Activated effector memory CD4-positive, alpha-beta T cell treated with anti-CD3 and anti-CD28 coated beads, Interleukin-2, amount 50 U/mL, for 16 hours (primary cell): ENCODE measurements at places on chromosomes 2 and 18.

DNA sequence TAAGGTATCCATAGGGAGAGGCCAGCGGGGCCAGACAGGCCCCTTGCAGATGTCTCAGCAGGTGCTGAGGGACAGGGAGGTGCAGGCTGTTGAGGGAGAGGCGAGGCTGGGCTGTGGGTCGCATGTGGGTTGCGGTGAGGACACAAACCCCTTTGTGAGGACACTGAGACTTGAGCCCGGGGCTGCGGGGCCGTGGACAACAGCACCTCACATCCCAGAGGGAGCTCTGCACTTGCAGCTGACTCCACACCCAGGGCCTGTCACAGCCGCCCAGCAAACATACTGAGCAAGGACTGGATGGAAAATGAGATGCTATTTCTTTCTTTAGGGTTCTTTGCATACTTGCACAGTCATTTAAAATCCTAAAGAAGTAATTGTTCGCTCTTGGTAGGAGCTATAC is 95.3 kb upstream of the NFATC1 start:
- no peak for DNase-seq

GRCh38 chr2:76977846-76978727 is 544.1 kb downstream of the LRRTM4 start:
- no peak for DNase-seq

DNA sequence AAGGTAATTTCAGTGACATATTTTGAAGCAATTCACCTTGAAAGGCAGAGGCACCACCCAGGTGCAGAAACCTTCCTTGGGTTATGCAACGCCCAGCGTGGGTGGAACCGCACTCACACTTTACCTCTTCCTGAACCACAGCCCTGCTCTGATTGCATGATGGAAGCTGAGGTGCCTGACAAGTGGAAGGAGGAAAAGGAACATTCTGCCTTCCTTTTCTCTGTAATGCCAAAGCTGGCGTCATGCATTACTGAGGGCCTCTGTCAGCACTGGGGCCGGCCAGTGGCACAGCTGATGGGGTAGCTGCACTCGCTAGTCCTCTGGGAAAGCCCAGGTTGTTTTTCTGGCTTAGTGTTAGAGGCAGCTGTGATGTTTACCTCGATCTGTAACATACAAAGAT is 266.5 kb downstream of the NEDD4L start:
- DNase-seq = peak; percentile 75

- no peak for DNase-seq
Observed at GRCh38 chr2:221532641-221533040, 39.5 kb downstream of the EPHA4 start.

DNA sequence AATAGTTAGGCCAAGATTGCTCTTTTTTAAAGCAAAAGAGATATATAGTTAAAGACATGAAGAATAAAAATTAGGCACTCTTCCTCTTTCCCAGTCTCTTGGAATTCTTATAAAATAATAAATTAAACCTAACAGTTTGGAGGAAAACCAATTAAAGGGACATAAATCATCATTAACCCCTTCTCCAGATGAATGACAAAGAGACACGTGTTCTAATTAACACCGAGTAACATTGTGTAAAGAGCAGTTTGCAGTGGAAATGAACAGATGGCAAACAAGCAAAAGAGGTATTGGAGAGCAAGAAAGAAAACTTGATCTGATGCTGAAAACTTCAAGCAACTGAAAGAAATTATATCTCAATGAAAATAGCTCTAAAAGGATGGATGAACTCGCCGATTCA is 48.4 kb downstream of the BCL2 start:
- DNase-seq = no peak

GRCh38 chr2:232632904-232633412 is 446 bp upstream of the EFHD1 start:
- no peak for DNase-seq

GRCh38 chr18:45621061-45621511 is 5.8 kb downstream of the SLC14A2 start:
- peak; percentile 73 for DNase-seq

- no peak for DNase-seq
Observed at GRCh38 chr2:128199141-128199540, 108.1 kb downstream of the UGGT1 start.

- DNase-seq = peak; percentile 66
Observed at GRCh38 chr18:76493213-76494161, 1.6 kb downstream of the ZNF516 start.

GRCh38 chr2:157839822-157840221 is 36.3 kb downstream of the ACVR1 start:
- no peak for DNase-seq

- no peak for DNase-seq
Observed at GRCh38 chr2:215019085-215019484, 119.3 kb downstream of the ABCA12 start.

- no peak for DNase-seq
Observed at GRCh38 chr2:167595839-167596471, 651.4 kb downstream of the STK39 start.

DNA sequence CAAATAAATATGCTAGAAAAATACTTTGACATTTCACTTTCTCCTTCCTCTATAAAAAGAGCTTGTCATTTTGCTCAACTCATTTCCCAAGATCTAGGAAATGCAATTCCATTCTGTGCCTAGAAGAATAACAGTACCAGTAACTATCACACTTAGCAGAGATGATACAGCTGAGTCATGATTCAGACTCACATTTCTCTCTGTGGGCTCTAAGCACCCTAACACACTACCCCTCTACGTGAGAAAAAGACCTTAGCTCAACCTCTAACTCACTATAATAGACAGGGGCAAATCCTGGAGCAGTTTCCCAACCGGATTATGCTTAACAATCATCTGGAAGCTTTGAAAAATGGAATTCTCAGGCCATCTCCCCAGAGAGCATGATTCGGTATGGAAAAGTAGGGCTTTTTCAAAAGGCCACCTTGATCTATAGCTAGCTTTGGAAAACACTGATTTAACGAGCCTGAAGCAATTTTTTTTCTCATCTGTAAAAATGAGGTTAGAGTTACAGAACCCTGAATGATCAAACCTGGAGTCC is 1312.3 kb upstream of the PIK3C3 start:
- DNase-seq = no peak

- peak; percentile 65 for DNase-seq
Observed at GRCh38 chr18:72652990-72653593, 109.0 kb upstream of the CBLN2 start.

DNA sequence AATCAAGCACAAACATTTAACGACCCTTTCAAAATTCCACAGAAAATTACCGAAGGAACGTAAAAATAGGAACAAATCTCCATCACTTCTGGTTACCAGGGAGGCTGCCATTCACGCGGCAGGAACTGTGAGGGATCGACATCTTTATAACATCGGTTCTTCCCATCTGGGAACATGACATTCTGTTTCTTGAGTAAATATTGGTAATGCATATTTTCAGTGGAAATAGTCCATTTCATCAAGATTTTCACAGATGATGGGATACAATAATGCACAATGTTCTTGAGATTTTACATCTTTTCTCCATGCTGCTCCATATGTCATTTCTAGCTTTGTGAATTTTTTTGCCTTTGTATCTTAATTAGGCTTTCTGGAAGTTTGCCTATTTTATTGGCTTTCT is 10.0 kb downstream of the ADD2 start:
- DNase-seq = no peak
